ENCODE measurements at places on chromosomes 13 and 19.

- no peak for DNase-seq
Measured at GRCh38 chr13:83796364-83796763, 85.9 kb downstream of the SLITRK1 start.

DNA sequence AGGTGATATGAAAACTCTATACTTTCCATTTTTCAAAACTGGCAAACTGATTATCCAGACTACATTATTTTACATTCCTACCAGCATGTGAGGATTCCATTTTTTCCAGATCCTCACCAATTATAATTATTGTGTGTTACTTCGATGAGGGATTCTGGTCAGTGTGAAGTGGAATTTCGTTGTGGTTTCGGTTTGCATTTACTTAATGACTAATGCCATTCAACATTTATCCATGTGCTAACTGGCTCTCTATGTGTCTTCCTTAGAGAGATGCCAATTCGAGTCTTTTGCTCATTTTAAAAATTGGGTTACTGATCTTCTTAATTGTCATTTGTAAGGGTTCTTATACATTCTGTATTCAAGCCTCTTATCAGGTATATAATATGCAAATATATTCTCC lies 1551.3 kb upstream of the MIR17HG start:
- DNase-seq: no peak

GRCh38 chr19:19514215-19514657 lies 1.1 kb downstream of the TSSK6 start:
- no peak for DNase-seq

GRCh38 chr19:6712231-6712630 lies 8.2 kb downstream of the C3 start:
- DNase-seq: no peak

GRCh38 chr13:58318495-58319167 lies 687.1 kb downstream of the PCDH17 start:
- no peak for DNase-seq

DNA sequence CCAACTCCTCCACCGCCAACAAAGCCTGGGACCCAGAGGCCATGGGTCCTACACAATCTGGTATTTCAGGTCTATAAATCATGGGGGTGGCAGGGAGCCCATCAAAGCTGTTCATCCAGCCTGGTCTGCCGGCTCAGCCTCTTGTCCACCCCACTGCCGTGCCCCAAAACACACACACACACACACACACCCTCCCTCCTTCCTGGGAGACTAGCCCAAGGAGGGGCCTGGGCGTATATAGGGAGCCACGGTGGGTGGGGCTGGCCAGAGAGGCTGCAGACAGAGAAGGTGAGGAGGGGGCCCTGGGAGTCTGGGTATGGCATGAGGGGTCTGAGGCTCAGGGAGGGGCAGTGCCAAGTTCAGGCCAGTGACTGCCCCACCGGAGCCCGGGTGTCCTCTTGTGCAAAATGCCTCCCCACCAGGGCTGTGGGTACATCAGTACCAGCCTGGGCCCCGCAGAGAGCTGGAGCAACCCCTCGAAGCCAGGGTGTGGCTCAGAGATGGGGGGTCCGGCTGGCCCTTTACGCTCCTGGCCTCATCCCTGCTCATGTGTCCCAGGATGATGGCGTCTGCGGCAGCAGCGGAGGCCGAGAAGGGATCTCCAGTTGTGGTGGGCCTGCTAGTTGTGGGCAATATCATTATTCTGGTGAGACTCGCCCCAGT lies at the start of gene UPK1A:
TSS of gene UPK1A (plus strand) at position 267 of the 663 bp plus-strand sequence. CDS start at position 563, 296 bp downstream.
- no peak for DNase-seq

DNA sequence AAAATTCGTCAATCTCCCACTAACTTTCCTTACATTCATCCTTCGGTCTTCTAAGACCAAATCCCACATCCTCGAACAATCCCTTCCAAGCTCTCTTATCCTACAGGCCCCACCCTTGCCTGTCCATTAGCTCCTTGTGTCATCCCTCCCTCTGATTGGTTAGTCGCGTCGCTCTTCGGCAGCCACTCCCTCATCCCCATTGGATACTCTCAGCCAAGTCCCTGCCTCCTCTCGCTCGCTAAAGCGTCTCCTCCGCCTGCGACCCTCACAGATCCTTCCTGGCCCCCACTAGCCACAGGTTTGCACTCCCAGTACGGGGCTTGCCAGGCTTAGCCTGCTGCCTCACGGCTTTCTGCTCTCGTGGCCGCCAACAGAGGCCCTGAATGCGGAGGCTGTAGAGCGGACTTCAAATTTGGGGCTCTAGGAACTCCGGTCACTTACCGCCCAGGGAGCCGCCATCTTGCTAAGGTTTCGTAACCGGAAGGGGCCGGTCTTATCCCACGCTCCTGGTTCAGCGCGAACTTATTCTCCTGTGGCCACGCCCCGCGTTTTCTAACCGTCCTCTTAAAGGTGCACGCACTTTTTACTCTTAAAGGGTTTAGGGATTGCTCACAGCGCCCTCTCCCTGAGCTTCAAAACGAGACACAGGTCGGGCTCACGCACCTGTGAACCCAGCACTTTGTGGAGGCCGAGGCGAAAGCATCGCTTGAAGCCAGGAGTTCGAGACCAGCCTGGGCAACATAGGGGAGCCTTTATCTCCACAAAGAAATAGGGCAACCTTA lies at the start of gene DMAC2:
TSS of gene DMAC2 (minus strand) at position 472 of the 782 bp plus-strand sequence. CDS start at position 459, 13 bp downstream.
- DNase-seq: peak; percentile 94

GRCh38 chr13:112034231-112034630 lies 32.7 kb upstream of the SOX1 start:
- no peak for DNase-seq

DNA sequence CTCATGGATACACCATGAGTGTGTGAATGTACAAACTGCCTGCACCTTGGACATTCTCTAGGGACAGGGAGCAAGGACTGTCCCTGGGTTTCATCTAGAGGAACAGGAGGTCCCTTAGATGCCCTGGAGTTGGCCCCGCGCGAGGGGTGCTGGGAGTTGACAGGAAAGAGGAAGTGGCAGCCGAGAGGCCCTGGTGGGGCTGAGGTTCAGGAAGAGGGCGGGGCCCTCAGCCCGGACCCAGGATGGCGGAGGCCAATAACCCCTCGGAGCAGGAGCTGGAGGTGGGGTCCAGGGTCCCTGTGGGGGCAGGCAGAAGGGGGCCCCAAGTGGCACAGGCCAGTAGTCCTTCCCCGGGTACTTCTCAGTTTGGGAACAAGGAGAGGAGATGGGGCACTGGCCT lies 6.9 kb downstream of the PKN1 start:
- peak; percentile 85 for DNase-seq
